ENCODE measurements at places on chromosomes 1 and 21. TPM values are rescaled to one million over a fixed set of nuclear protein-coding genes. Genes with fewer than 3 reads are reported as not detected.

DNA sequence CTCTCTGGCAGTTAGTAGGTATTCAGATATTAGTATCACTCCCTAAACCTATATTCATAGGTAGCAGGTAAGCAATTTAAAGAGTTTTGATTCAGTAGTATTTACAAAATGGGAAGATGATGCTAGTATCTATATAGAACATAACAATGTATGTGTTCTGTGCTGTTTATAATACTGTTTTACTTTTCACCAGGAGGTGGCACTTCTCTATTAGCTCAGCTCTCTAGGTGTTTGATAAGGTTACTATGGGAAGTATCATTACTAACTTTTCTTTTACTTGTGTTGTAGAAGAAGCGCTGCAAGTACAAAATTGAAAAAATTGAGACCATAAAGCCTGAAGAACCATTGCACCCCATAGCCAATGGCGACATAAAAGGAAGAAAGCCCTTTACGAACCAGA, 49.4 kb upstream of the FASLG start:
- H3K4me1 ChIP-seq, result no peaks in the 10 kb centered on the region
- no peaks in the 10 kb centered on the region for H3K27me3 ChIP-seq
- no peak overlapping the region for H3K4me3 ChIP-seq
- H3K36me3 ChIP-seq, result peaks cover 35% of the 10 kb centered on the region

GRCh38 chr1:176461576-176461975, 1.4 kb upstream of the PAPPA2 start:
- H3K36me3 ChIP-seq, result no peaks in the 10 kb centered on the region
- no peak overlapping the region for H3K4me3 ChIP-seq
- DNase-seq, result no peak

GRCh38 chr1:228149406-228150119, at the start of gene GJC2:
Gene GJC2 (plus strand): TSS chr1:228149930. CDS start chr1:228157759, 7,829 bp downstream.
- peak; percentile 13 for DNase-seq
- H3K27me3 ChIP-seq, result no peaks in the 10 kb centered on the region

Gene KIF21B
- 102 TPM for total RNA-seq

Gene BMP8A
- 0.40 TPM for total RNA-seq

- no peak for DNase-seq
- H3K27ac ChIP-seq, result peak overlapping the region; percentile 89
- H3K4me3 ChIP-seq, result peak overlapping the region; percentile 65
- H3K4me1 ChIP-seq, result peaks cover 9% of the 10 kb centered on the region
- H3K27me3 ChIP-seq, result no peaks in the 10 kb centered on the region
Measured at GRCh38 chr1:170073893-170074249, 624 bp downstream of the KIFAP3 start.

GRCh38 chr1:53296117-53296749, 31.6 kb downstream of the LRP8 start:
- no peaks in the 10 kb centered on the region for H3K36me3 ChIP-seq
- no peak overlapping the region for H3K4me3 ChIP-seq
- no peaks in the 10 kb centered on the region for H3K27me3 ChIP-seq
- DNase-seq, result peak; percentile 19

Gene RAVER2
- total RNA-seq, result 1.4 TPM

GRCh38 chr1:89754518-89754917, 66.3 kb upstream of the LRRC8D start:
- peaks cover 20% of the 10 kb centered on the region for H3K4me1 ChIP-seq
- H3K4me3 ChIP-seq, result no peak overlapping the region
- H3K27me3 ChIP-seq, result no peaks in the 10 kb centered on the region
- no peaks in the 10 kb centered on the region for H3K36me3 ChIP-seq
- no peak overlapping the region for H3K27ac ChIP-seq
- no peak for DNase-seq

Gene TTC22
- total RNA-seq, result 26.5 TPM

Gene LRRC3
- 0.36 TPM for total RNA-seq

DNA sequence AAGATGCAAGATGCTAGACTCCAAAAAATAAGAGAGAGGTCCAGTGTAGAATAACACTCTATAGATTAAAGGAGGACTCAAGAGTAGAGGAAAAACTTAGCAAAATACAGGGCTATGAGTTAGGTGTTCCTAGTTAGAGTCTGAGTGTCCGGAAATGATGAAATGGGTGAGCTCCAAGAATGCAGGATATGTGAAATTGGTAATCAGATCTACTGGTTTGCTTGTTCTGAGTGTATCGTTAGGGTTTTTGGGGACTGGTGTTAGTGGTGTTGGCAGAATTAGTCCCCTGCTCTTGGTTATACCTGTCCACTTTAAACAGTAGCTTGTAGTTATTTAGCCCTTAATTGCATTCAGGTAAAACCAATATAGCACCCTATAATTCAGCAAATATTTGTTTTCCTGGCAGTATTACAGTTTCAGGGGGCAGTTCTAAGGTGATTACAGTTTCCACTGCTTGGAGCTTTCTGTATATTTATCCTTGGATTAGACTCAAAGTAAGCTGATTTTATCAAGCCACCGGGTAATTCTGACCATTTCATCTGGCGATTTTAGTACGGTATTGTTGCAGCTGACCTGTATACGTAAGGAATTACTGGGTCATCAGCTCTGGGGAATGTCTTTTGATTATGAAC, 332.7 kb downstream of the CHRM3 start:
- DNase-seq, result no peak
- peaks cover 4% of the 10 kb centered on the region for H3K4me1 ChIP-seq

DNA sequence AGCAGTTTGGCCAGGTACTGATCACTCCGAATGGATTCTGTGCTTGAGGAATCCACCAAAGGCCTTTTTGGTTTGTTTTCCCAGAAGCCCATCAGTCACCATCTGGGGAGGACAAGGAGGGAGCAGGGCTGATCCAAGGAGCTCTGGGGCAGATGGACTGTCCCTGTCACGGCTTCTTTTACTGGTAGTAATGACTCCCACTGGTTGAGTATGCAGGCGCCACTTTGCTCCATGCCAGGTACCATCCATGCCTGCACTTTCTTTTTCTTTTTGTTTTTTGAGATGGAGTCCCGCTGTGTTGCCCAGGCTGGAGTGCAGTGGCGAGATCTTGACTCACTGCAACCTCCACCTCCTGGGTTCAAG, 101.7 kb downstream of the UBIAD1 start:
- no peak for DNase-seq
- H3K4me3 ChIP-seq, result no peak overlapping the region
- no peaks in the 10 kb centered on the region for H3K27me3 ChIP-seq
- H3K36me3 ChIP-seq, result no peaks in the 10 kb centered on the region
- H3K27ac ChIP-seq, result no peak overlapping the region

Gene LENEP
- not detected for total RNA-seq

Gene SERINC2
- 0.25 TPM for total RNA-seq

Gene OR2M3
- total RNA-seq, result not detected

Gene OR2L5
- total RNA-seq, result not detected

GRCh38 chr1:1272341-1273208, 1.1 kb downstream of the UBE2J2 start:
- H3K27ac ChIP-seq, result peak overlapping the region; percentile 36
- H3K27me3 ChIP-seq, result no peaks in the 10 kb centered on the region
- peaks cover 42% of the 10 kb centered on the region for H3K4me1 ChIP-seq
- peaks cover 3% of the 10 kb centered on the region for H3K36me3 ChIP-seq

DNA sequence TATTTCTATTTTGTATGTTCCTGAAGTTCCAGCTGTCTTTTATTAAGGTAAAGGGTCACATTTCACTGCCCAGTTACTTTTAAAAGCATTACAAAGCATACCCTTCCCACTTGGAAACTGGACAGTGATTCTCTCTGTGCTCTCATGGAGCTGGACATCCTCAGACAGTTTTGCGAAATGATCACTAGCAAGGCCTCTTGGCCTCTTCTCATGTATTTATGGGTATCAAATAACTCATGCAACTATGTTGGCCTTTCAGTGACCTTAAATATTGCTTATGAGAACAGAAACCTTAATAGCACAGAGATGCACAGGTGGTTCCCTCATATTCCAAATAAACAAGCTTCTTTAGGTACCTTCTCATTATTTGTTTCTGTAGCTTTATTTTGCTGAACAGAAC, 7.9 kb upstream of the AMPD1 start:
- H3K27ac ChIP-seq, result no peak overlapping the region
- no peak for DNase-seq
- H3K4me3 ChIP-seq, result no peak overlapping the region
- H3K36me3 ChIP-seq, result peaks cover 22% of the 10 kb centered on the region
- H3K4me1 ChIP-seq, result no peaks in the 10 kb centered on the region

DNA sequence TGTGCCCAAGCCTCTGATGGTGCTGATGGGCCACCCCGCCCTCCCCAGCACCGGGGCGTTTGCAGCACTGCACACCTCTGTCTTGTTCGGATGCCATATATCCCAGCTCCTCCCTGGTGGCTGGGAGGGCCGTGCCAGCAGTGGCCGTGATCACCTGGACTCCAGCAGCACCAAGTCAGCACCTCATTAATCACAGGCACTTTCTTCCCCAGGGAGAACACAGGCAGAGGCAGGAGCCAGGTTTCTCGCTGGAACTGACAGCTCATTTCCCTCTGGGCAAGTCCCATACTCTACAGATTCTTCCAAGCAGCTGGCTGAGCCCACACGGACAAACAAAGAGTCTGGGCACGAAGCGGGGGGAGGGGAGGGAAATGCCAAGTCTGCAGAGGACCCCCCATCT, 141.7 kb upstream of the EDN2 start:
- no peak overlapping the region for H3K4me3 ChIP-seq
- H3K27ac ChIP-seq, result no peak overlapping the region
- no peaks in the 10 kb centered on the region for H3K36me3 ChIP-seq
- peaks cover 14% of the 10 kb centered on the region for H3K4me1 ChIP-seq
- H3K27me3 ChIP-seq, result no peaks in the 10 kb centered on the region
- no peak for DNase-seq

Gene OR2T33
- total RNA-seq, result not detected

GRCh38 chr1:109327285-109327684, 20.5 kb upstream of the MYBPHL start:
- no peaks in the 10 kb centered on the region for H3K36me3 ChIP-seq
- DNase-seq, result no peak
- no peak overlapping the region for H3K4me3 ChIP-seq
- no peak overlapping the region for H3K27ac ChIP-seq

DNA sequence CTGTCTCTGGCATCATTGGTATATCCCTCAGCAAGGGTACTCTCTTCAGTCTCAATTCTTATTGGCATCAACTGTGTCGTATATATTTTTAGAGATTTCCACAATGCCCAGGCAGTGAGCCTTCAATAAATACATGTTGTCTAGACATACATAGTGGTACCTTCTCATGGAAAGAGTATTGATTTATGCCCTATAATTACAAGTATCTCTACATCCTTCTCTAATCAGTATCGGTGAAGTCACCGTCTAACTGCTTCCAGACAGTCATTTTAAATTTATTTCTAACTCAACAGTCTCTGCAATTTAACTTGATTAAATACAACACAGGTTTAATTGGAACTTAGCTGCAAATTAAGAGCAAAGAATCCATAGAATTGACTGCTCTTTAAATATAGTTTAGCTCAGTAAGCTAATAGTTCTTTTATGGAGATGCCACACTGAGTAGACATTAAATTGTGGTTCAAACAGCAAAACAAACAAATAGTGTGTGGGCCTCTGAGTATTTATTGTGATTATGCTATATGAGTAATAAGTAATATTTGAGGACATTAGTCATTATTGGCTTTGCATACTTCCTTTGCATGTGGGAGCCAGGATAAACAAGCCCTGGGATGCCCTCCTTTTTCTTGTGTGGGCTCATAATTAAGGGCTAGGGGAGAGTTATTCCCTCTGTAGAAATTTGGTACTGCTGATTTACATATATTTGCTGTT, 126.9 kb upstream of the DUSP10 start:
- H3K36me3 ChIP-seq, result no peaks in the 10 kb centered on the region
- H3K4me3 ChIP-seq, result no peak overlapping the region
- DNase-seq, result no peak
- no peaks in the 10 kb centered on the region for H3K27me3 ChIP-seq
- H3K27ac ChIP-seq, result no peak overlapping the region

DNA sequence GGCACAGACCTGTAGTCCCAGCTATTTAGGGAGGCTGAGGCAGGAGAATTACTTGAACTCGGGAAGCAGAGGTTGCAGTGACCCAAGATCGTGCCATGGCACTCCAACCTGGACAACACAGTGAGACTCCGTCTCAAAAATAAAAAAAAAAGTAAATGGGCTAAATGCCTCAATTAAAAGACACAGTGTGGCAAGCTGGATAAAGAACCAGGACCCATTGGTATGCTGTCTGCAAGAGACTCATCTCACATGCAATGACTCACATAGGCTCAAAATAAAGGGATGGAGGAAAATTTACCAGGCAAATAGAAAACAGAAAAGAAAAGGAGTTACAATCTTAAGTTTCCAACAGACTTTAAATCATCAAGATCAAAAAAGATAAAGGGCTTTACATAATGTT, 40.3 kb downstream of the ACBD6 start:
- H3K36me3 ChIP-seq, result no peaks in the 10 kb centered on the region
- DNase-seq, result no peak
- no peak overlapping the region for H3K27ac ChIP-seq
- no peak overlapping the region for H3K4me3 ChIP-seq

Gene C1QA
- not detected for total RNA-seq

Gene DIRAS3
- total RNA-seq, result not detected

GRCh38 chr1:3989465-3989864, 89.4 kb upstream of the C1orf174 start:
- no peaks in the 10 kb centered on the region for H3K36me3 ChIP-seq
- no peaks in the 10 kb centered on the region for H3K4me1 ChIP-seq
- H3K27me3 ChIP-seq, result no peaks in the 10 kb centered on the region

DNA sequence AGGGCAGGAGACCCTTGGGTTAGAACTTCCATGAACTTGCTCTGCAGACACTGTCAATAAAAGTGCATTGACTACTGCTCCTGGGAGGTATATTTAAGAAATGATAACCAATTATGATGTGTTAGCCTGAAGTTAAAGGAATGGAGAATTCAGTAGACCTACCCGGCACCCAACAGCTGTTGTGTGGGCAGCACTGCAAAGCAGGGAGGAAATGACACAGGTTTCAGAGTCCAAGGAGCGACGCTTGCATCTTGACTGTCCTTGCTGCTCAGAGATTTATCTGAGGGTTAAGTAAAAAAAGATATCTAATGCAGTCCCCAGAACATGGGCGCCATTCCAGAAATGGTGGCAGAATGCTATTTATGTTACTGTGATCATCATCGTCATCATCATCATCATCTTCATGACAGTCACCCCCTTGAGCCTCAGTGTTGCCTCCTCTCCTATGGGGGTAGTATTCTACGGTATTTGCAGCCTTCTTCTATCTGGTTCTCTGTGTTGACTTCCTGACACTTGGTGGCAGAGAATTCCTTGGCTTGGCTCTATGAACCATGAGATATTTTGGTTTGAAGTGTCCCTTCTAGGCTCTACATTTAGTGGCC, 225.9 kb downstream of the KAZN start:
- H3K4me3 ChIP-seq, result no peak overlapping the region
- no peak overlapping the region for H3K27ac ChIP-seq
- DNase-seq, result no peak
- H3K4me1 ChIP-seq, result no peaks in the 10 kb centered on the region

Measured in natural killer cell (primary cell).